Temporal lobe (tissue), 4 donors: ENCODE measurements at places on chromosomes 6 and 20. TPM values are rescaled to one million over a fixed set of nuclear protein-coding genes. Genes with fewer than 3 reads are reported as not detected.

TCP11 gene
- total RNA-seq: 0.25 TPM

BICRAL gene
- 21.6 TPM for total RNA-seq

CCN6 gene
- not detected for total RNA-seq

TPBG gene
- 3.7 TPM for total RNA-seq

VEGFA gene
- 27.3 TPM for total RNA-seq

STMND1 gene
- total RNA-seq: 0.25 TPM

KCNG1 gene
- 18.2 TPM for total RNA-seq

LY6G5B gene
- total RNA-seq: 3.4 TPM

FAM184A gene
- 29.7 TPM for total RNA-seq

TDP2 gene
- total RNA-seq: 25.1 TPM

GCNT2 gene
- 14.5 TPM for total RNA-seq

SLC17A3 gene
- total RNA-seq: not detected

OPRM1 gene
- total RNA-seq: 0.98 TPM

HAO1 gene
- total RNA-seq: not detected

RNF39 gene
- not detected for total RNA-seq

IL17F gene
- 0.25 TPM for total RNA-seq

RRP36 gene
- total RNA-seq: 35.9 TPM

SPATS1 gene
- not detected for total RNA-seq

PAX1 gene
- not detected for total RNA-seq

OVOL2 gene
- 1.5 TPM for total RNA-seq

VARS2 gene
- total RNA-seq: 23.4 TPM

CD109 gene
- total RNA-seq: 3.0 TPM

SLC32A1 gene
- 5.9 TPM for total RNA-seq

NTSR1 gene
- total RNA-seq: 5.7 TPM

AVP gene
- total RNA-seq: not detected

PROKR2 gene
- 9.3 TPM for total RNA-seq

ABCC10 gene
- total RNA-seq: 15.2 TPM

SGK2 gene
- total RNA-seq: 0.74 TPM

LATS1 gene
- 36.9 TPM for total RNA-seq

LY6G6D gene
- total RNA-seq: 0.74 TPM

TRIM40 gene
- not detected for total RNA-seq

HCRTR2 gene
- 13.3 TPM for total RNA-seq

MARCKS gene
- 269 TPM for total RNA-seq

OTOR gene
- under 0.01 TPM for total RNA-seq

SLC22A23 gene
- total RNA-seq: 30.2 TPM
